ENCODE measurements at places on chromosomes 6 and 20. TPM values are rescaled to one million over a fixed set of nuclear protein-coding genes. Genes with fewer than 3 reads are reported as not detected.

DNA sequence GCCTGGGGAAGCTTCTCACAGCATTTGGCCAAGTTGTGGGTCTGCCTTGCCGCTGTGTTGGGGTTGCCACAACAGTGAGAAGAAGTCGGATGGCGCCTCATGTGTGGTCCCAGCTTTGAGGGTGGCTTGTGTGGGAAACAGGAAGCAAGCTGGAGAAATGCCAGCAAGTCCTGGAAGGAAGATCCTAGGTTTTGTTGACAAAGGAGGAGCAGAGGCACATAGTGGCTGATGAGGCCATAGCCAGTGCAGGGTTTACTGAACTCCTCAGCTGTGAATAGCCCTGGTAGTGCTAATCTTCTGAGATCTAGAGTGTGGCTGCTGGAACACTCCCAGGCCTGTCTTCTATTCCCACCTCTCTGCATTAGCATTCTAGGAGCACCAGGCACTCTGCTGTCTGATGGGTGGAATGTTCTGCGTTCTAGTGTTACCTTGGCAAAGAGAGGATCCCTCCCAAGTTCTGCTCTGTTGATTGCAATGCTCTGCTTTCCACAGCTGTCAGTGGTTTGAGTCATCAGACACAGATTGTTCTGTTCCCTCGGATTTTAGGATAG, 25.2 kb downstream of the SNPH start:
- no peak for DNase-seq

FLRT3 gene
- polyA plus RNA-seq, result 5.0 TPM

ALDH5A1 gene
- polyA plus RNA-seq, result 4.6 TPM

DNA sequence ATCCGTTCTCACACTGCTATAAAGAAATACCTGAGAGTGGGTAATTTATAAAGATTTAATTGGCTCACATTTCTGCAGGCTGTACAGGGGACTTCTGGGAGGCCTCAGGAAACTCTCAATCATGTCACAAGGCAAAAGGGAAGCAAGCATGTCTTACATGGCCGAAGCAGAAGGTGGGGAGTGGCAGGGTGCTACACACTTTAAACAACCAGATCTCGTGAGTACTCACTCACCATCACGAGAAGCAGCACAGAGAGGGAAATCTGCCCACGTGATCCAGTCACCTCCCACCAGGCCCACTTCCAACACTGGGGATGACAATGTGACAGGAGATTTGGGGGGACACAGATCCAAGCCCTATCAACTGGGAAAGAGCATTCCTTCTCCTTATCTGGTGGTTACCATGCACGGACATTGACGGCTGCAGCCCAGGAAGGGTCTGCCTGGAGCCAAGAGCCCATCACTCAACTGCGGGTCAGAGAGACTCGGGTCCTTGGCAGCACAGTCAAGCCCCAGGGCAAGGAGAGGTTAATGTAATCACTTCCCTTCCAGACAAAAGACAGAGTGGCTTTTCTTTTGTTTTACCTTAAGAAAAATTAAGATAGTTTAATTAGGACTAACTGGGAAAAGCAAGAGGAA, 112.3 kb upstream of the CST7 start:
- DNase-seq, result no peak

DNA sequence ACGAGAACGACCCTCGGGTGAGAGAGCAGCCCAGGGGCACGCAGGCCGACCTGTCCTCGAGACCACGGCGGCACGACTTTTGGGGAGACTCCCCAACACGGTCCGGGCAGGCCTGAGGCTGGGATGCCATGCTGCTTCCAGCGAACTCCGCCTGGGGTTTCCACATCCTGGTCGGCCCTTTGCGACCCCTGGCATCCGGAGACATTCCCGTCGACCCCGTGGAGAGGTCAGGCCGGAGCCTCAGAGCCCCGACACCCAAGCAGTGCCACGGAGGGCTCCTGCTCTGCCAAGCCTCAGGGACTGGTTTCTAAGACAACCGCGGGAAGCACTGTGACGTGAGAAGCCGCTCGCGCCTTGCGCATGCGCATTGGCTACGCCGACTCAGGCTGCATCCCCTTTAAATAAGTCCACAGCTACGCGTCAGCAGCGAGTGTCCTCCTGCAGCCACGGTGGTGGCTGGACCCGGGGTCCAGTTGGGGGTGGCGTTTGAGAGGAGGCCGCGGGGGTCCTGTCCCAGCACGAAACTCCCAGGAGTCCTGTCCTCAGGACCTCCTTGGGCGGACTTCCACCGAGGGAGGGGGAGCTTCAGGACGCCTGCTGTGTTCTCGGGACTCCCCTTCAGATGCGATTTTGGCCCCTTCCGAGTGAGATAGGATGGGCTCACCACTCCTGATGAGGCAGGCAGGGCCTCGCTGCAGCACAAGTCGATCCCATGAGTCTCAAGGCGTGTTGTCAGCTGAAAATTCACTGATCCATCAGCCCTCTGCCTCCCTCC, 1089.3 kb upstream of the DEFB115 start:
- DNase-seq, result no peak

CTAGE9 gene
- polyA plus RNA-seq, result not detected

SSTR4 gene
- 0.06 TPM for polyA plus RNA-seq

DNA sequence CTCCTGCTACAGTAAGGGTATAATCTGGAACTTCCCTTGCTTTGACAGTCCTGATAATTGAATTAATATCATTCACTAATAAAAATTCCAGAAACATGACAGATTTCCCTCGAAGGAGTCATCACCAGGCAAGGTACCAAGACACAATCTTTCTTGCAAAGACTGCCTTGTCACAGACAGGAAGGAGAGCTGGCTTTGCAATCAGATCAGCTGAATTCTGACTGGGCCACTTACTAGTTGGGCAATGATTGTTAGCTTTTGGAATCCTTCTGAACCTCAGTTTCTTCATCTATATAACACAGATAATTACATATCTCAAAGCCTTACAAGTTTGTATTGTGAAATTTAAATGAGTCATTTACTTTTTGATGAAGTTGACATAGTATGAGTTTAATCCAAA, 344.2 kb downstream of the RFPL4B start:
- DNase-seq, result no peak

DNA sequence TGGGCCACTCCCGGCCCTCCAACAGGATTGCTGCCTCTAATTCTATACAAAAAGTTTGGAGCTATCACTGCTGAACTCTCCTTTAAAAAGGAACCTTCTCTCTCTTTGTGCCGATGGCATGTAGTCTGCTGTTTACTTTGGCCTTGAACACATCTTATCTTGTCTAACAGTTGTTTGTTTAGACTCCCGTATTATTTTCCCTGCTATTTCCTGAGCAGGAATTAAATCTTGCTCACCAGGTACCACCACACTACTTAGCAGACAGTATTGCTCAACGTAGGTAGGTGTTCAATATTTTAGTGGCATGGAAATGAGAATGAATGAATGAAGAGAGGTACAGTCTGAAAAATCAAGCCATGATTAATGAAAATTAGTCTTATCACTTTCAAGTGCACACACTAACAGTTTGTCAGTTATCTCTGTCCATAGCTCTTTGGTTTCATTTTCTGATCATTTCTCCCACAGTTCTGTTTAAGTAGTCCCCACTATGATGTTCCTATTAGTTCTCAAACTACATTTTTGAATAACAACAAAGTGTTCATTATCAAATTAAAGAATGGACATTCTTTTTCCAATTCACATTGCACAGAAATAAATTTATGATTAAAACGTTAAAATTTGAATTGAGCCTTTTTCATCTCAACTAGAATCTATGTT, 6.8 kb upstream of the HEY2 start:
- no peak for DNase-seq

Data from urinary bladder (tissue), 4 donors.